ENCODE measurements at places on chromosomes 7 and 10.
A peak's percentile ranks its signal among the peaks of the same experiment; 100 is the strongest.

GRCh38 chr10:69895759-69896158, 94.1 kb downstream of the COL13A1 start:
- DNase-seq, result no peak

GRCh38 chr7:11452476-11452875, 379.5 kb downstream of the THSD7A start:
- no peak for DNase-seq

- DNase-seq, result no peak
These were observed 248.4 kb upstream of the KLF6 start for GRCh38 chr10:4033341-4033896.

DNA sequence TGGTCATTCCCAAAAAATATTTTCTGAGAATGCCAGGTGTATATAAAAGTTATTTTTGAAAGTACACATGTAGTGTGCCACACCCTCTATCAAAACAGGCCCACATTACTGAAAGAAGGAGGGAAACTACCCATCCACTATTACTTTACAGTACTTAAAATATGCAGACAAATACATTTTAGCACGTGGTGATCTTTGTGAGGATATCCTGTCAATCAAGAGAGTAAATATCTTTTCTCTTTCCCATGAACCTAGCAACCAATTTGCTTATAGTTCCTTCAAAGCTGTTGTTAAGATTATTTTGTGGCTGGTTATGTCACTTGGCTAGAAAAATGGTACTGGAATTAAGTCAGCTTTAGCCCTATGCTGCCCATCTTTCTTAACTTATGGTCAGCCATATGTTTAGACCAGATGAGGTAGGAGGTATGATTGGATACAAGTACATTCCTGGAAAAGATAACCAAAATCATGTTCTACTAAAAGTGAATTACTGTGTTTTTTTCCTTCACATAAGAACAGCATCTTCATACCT, 70.1 kb downstream of the AUTS2 start:
- DNase-seq, result no peak

DNA sequence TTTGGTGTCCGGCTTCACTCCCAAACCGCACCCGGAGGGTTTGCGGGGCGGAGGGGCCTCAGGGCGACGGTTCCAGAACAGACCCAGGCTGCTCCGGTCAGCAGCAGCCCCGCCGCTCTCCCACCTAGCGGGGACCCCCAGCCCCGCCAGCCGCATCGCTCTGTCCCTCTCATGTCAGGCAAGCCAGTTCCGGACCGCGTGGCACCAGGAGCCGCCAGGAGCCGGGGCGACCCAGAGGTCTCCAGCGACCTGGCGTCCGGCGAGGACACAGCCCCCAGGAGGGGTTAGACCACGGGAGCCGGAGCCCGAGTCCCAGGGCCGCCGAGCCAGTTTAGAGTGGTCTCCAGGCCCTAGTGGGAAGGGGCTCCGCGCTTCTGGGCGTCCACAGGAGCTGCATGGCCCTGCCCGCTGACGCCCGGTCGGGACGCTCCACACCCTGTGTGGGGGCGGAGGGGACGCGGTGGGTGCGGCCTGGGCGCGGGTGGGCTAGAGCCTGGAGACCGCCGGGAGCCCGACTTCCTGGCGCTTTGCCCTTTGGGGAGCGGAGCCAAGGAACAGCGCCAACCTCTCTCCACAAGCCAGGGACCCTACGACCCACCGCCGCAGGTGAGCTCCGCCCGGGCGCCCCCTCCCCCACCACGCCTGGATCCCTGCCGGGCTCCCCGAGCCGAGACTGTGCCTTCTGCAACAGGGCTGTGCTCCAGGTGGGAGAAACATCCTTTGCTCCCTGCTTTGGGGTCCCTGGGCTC, 43.4 kb downstream of the ZNF117 start:
- DNase-seq, result no peak

GRCh38 chr10:29554660-29555059, 80.1 kb downstream of the SVIL start:
- peak; percentile 70 for DNase-seq

- DNase-seq, result no peak
These were observed 7.3 kb downstream of the ZCCHC24 start for GRCh38 chr10:79438021-79438698.

GRCh38 chr7:125355899-125356298, 426.3 kb upstream of the POT1 start:
- DNase-seq, result no peak

DNA sequence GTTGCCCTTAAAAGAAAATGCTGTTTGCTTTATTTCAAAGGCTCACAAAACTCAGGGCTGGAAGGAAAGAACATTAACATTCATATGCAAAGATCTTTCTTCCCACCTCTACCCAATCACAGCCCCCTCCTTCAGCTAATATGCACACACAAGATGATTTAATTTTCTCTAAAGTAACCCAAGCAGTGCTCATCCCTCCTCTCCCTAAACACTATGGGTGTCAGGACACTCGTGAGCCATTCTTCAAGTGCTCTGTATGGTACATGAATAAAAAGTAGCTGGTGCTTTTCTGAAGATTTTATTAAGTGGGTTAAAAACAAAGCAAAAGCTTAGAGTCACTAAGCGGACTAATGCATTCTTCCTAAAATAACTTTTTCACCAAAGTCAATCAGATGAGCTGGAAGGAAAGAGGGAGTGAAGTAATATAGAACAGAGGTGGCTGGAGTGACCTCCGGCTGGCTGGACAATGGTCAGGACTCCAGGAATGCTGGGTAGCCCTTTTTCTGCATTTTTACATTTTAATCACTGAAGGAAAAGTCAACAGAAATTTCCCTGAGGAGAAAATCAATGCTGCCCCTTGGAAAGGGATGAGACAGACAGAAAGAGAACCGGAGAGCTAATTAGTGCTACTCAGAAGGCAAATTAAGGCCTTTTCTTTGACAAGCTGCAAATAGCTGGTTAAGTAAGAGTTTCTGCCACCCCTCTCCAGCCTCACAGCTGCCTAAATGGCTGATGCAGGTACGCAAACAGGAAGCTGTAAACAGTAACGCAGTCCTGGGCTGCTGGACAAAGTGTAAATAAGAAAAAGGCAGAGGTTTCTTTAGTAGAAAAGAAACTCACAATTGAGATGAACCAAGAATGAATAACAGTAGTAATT, 6.6 kb downstream of the DGKI start:
- no peak for DNase-seq

GRCh38 chr10:14378387-14378960, 47.8 kb upstream of the FRMD4A start:
- DNase-seq, result no peak

Data from HTR-8/SVneo (cell line).